ENCODE measurements at places on chromosomes 4 and X.

- no peak overlapping the region for H3K4me3 ChIP-seq
- no peaks in the 10 kb centered on the region for H3K4me1 ChIP-seq
- H3K27ac ChIP-seq: no peak overlapping the region
- H3K27me3 ChIP-seq: no peaks in the 10 kb centered on the region
- no peak for DNase-seq
Observed at GRCh38 chr4:76108467-76109181, 34.1 kb downstream of the ART3 start.

- no peaks in the 10 kb centered on the region for H3K4me1 ChIP-seq
- H3K27ac ChIP-seq: no peak overlapping the region
- peak overlapping the region; percentile 26 for H3K4me3 ChIP-seq
- no peaks in the 10 kb centered on the region for H3K27me3 ChIP-seq
- DNase-seq: no peak
Observed at GRCh38 chrX:68693481-68694434, 46.3 kb downstream of the STARD8 start.

DNA sequence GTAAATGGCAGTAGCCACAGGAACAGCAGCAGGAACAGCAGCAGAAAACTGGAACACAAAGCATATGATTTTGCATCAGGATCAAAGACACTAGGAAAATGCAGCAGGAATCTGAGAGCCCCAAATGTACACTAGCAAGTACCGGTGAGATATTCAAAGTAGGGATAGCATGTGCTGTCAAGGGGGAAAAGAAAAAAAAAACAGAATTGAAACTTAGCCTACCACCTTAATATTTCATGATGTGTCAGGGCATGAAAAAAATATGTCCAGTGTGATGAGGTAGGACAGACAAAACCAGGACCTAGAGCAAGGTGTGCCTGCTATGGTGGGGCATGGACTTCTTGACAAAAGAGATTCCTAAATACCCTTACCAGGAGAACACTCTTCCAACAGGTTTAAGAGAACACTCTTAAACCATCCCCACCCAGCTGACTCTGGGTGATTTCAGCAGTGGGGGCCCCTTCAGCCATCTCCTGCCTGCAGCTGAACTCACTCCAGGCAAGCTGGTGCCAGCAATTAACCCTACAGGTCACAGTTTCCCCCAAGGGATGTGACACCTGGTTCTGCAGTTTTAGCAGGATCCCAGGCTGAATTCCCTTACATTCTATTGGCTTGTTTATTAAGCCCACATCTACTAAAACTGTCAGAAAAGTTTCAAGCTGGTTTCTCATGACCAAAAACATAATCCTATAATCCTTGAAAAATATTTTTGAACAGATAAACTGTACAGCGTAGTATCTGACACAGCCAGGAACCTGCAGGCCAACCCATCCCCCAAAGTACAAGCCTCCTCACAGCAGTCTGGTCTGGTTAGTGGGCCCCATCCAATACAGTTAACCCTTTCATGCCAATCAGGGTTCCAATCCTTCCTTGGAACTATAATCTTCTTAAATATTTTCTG lies 62.9 kb upstream of the FMR1 start:
- H3K4me3 ChIP-seq: no peak overlapping the region
- H3K36me3 ChIP-seq: no peaks in the 10 kb centered on the region
- no peaks in the 10 kb centered on the region for H3K4me1 ChIP-seq
- DNase-seq: no peak
- H3K27ac ChIP-seq: no peak overlapping the region
- H3K27me3 ChIP-seq: no peaks in the 10 kb centered on the region

DNA sequence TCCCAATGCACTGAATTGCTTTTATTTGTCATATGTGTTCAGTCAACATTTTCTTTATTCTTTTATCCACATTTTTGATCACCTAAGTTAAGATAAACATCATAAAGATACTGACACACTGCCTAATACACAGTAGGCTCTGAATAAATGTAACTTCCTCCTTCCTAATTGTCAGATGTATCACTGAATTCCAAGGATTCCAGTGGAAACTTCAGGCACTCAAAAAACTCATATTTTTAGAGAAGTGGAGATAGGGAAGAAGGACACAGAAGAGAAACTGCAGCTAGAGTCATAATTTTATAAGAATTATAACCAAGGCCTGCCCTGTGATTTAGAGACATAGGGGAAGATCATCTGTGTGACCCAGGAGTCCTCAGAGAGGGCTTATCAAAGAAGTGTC lies 753.3 kb downstream of the ADGRL3 start:
- H3K27ac ChIP-seq: no peak overlapping the region
- H3K4me1 ChIP-seq: no peaks in the 10 kb centered on the region
- no peak overlapping the region for H3K4me3 ChIP-seq
- no peak for DNase-seq

DNA sequence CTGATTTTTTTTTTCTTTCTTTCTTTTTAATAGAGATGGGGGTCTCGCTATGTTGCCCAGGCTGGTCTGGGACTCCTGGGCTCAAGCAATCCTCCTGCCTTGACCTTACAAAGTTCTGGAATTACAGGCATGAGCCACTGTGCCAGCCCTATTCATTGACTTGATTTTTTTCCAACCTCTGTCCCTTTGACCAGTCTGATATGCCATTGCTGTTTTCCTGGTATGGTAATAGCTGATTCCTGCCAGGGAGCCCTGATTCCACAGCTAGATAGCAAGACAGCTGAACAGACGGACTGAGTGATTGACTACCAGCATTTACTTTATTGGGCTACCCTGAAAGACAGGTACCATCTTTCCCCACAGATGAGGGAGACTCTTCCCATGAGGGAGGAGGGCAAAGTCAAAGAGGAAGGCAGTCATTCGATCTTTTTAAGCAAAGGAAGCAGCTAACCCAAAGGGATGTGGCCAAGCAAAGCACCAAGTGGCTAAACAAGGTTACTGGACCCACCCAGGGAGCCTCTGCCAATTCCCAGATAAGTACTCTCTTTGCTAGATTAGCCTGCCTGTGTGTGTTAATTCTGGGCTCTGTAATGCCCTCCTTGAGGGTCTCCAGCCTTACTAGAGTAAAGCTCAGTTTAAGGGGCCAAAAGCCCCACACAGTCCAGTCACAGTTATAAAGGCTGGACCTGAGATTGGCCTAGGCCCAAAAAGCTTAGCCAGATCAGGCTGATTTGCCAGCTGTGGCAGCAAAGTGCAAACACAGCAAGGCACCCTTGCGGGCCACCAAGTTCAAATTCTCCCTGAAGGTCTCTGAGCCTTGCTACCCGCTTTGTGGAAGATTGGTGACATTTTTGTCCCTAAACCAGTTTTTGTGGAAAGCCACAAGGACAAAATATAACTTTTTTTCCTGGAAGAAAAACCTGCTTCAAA lies 192.4 kb upstream of the GPC4 start:
- H3K36me3 ChIP-seq: no peaks in the 10 kb centered on the region
- H3K27me3 ChIP-seq: no peaks in the 10 kb centered on the region
- no peaks in the 10 kb centered on the region for H3K4me1 ChIP-seq
- H3K27ac ChIP-seq: no peak overlapping the region

- H3K4me1 ChIP-seq: peaks cover 15% of the 10 kb centered on the region
- no peak overlapping the region for H3K27ac ChIP-seq
- H3K4me3 ChIP-seq: no peak overlapping the region
- no peaks in the 10 kb centered on the region for H3K27me3 ChIP-seq
Observed at GRCh38 chr4:28232951-28233350, 1372.3 kb downstream of the STIM2 start.

DNA sequence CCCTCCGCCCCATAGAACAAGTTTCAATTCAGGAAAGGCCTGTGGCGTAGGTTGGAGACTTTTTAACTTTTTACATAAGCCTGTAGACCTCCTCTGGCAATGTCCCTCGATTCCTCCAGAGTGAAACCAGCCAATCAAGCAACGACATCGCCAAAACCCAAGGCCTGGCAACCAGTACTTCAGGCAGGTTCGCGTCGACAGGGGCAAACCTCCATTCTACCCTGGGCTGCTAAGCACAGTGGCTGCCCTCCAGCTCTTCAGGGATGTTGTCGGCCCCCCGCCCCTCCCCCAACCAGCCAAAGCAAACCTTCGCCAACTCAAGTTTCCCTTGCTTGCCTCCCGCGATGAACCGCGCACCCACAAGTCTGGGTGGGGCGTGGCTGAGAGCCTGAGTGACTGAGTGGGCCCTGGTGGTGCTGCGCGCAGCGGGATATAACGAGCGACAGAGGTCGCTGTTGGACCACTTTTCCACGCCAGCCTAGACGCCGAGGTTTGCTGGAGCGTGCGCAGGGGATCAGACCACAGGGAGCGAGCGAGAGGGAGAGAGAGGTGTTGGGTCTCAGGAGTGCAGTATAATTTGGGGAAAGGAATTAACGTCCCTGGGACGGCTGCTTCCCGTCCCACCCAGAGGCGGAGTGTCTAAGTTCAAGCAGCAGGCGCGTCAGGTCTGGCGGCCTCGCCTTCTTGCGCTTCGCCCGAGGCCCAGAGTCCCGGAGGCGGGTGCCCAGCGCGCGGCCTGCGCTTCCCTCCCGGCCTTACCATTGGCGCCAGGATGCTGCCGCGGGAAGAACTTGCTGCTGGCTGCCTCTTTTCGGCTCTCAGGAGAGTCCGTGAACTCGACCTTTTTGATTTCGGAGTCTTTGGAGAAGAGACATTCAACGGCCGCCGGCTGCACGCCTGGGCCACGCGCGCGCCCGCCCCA lies 9.0 kb upstream of the PITX2 start:
- peaks cover 100% of the 10 kb centered on the region for H3K27me3 ChIP-seq
- peak overlapping the region; percentile 6 for H3K4me3 ChIP-seq
- no peaks in the 10 kb centered on the region for H3K4me1 ChIP-seq
- no peak overlapping the region for H3K27ac ChIP-seq

DNA sequence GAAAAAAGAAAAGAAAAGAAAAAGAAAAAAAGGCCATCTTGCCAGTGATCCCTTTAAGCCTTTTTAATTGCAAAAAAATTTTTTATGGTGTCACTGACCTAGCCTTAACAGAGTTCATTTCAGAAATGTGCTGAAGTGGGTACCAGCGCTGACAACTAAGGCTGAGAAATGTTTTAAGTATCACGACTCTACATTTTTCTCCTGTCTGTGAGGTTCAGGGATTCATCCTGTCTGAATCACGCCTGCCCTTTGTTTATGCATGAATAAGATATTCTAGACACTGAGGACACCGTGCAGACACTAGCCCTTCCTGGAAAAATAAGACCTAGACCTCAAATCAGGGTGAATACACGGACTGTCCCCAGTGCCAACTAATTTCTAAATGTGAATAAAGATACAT lies 154.4 kb upstream of the NOCT start:
- no peaks in the 10 kb centered on the region for H3K36me3 ChIP-seq
- H3K4me1 ChIP-seq: peaks cover 11% of the 10 kb centered on the region
- no peak overlapping the region for H3K4me3 ChIP-seq
- DNase-seq: no peak
- H3K27ac ChIP-seq: peak overlapping the region; percentile 49

DNA sequence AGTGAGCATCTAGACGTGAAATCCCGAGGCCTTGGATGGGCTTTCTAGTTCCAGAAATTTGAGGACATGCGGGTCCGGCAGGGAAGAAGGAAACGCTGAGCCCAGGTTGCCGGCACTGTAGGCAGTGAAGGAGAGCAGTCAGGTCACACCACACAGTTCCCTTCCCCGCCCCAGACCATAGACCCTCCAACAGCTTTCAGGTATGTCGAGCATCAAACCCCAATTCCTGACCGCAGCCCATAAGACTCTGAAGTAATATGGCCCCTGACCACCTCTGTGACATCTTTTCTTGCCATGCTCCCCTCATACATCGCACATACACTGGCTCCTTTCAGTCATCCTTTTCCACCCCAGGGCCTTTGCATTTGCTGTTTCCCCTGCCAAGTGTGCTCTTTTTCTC lies 23.0 kb downstream of the RTL5 start:
- H3K27me3 ChIP-seq: no peaks in the 10 kb centered on the region
- DNase-seq: no peak
- no peaks in the 10 kb centered on the region for H3K4me1 ChIP-seq
- no peaks in the 10 kb centered on the region for H3K36me3 ChIP-seq

- no peak overlapping the region for H3K4me3 ChIP-seq
- H3K36me3 ChIP-seq: no peaks in the 10 kb centered on the region
- H3K27ac ChIP-seq: no peak overlapping the region
Observed at GRCh38 chr4:139777757-139778156, 112.1 kb downstream of the MGST2 start.

GRCh38 chr4:61273233-61273632 lies 73.1 kb downstream of the ADGRL3 start:
- no peaks in the 10 kb centered on the region for H3K27me3 ChIP-seq
- no peak for DNase-seq
- no peak overlapping the region for H3K4me3 ChIP-seq
- H3K4me1 ChIP-seq: peaks cover 3% of the 10 kb centered on the region
- H3K27ac ChIP-seq: no peak overlapping the region

Measured in RWPE2 (cell line).